Fibroblast of lung (primary cell): ENCODE measurements at places on chromosomes 12 and 14. TPM values are rescaled to one million over a fixed set of nuclear protein-coding genes. Genes with fewer than 3 reads are reported as not detected.

- H3K36me3 ChIP-seq = no peaks in the 10 kb centered on the region
- H3K4me1 ChIP-seq = no peaks in the 10 kb centered on the region
- H3K27ac ChIP-seq = no peak overlapping the region
- no peak overlapping the region for H3K4me3 ChIP-seq
- DNase-seq = no peak
Observed at GRCh38 chr14:96581902-96582301, 79.7 kb downstream of the PAPOLA start.

GRCh38 chr14:20836668-20837338, 34.2 kb upstream of the RNASE1 start:
- peak; percentile 5 for DNase-seq
- H3K27me3 ChIP-seq = no peaks in the 10 kb centered on the region
- no peaks in the 10 kb centered on the region for H3K4me1 ChIP-seq
- H3K27ac ChIP-seq = no peak overlapping the region

Gene KRT81
- not detected in 2 replicates for polyA plus RNA-seq

GRCh38 chr12:126337556-126338441, 1272.6 kb downstream of the AACS start:
- DNase-seq = peak; percentile 48
- H3K4me1 ChIP-seq = no peaks in the 10 kb centered on the region
- no peaks in the 10 kb centered on the region for H3K36me3 ChIP-seq
- no peak overlapping the region for H3K4me3 ChIP-seq

Gene FAM181A
- not detected in 2 replicates for polyA plus RNA-seq

Gene CARMIL3
- 0.11 TPM in 1 of 2 replicates, not detected in the other for polyA plus RNA-seq

- DNase-seq = no peak
- H3K27ac ChIP-seq = no peak overlapping the region
- no peaks in the 10 kb centered on the region for H3K27me3 ChIP-seq
- H3K36me3 ChIP-seq = no peaks in the 10 kb centered on the region
- H3K4me3 ChIP-seq = no peak overlapping the region
Observed at GRCh38 chr12:98110536-98110935, 404.9 kb upstream of the TMPO start.

- no peak for DNase-seq
- H3K4me1 ChIP-seq = no peaks in the 10 kb centered on the region
- no peaks in the 10 kb centered on the region for H3K36me3 ChIP-seq
- no peak overlapping the region for H3K4me3 ChIP-seq
- H3K27ac ChIP-seq = no peak overlapping the region
- no peaks in the 10 kb centered on the region for H3K27me3 ChIP-seq
Observed at GRCh38 chr14:95408731-95409476, 89.2 kb upstream of the CLMN start.

DNA sequence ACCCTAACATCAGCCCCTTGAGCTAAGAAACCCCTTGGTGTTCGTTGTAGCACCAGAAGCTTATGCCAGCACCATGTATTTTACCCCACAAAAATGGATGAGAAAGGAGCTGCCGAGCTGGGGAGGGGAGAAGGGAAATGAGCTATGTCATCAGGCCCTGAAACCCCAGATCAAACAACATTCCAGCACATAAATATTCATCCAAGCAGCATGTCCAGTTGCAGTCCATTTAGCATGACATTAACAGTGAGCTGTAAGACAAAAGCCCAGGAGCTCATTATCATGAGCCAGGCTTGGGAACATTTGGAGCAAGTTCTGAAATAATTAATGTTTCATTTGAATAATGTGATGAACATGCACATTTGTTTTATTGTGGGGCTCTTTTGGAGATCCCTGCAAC, 630.1 kb upstream of the TMEM132C start:
- H3K27ac ChIP-seq = no peak overlapping the region
- peak; percentile 67 for DNase-seq
- no peak overlapping the region for H3K4me3 ChIP-seq
- H3K36me3 ChIP-seq = no peaks in the 10 kb centered on the region

DNA sequence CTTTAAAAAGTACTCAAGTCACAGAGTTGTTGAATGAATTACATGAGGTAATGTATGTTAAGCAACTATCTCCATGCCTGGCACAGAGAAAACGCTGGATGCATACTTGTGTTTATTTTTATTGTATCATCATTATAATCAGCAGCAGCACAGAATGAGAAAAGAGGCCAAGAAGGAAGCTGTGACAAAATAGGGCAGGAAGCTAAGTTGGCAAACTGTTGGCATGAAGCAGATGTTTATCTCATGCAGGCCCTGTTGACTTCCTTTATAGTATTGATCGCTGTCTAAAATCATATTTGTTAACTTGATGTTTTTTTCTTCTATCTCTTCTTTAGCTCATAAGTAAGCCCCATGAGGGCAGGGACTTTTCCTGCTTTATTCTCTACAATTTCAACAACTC, 466.6 kb downstream of the TRHDE start:
- H3K27ac ChIP-seq = no peak overlapping the region
- H3K36me3 ChIP-seq = no peaks in the 10 kb centered on the region
- H3K4me3 ChIP-seq = no peak overlapping the region
- H3K4me1 ChIP-seq = no peaks in the 10 kb centered on the region
- H3K27me3 ChIP-seq = no peaks in the 10 kb centered on the region

DNA sequence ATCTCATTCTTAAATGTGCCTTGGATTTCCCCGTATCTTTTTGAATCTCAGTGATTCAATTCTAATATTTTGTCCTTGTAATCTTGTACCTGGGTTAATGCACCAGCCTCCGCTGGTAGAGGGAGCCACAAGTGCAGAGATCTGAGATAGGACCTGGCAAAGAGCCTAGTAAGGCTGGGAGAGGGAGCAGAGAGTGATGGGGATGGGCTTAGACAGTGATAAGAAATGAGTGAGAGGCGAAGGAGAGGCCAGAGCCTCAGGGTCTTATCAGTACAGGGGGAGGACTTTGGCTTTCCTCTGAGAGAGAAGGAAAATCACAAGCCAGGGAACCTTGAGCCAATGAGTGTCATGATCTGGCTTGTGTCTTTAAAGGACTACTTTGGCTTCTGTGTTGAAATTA, 30.5 kb upstream of the LMNTD1 start:
- peak; percentile 34 for DNase-seq
- no peaks in the 10 kb centered on the region for H3K36me3 ChIP-seq
- no peak overlapping the region for H3K4me3 ChIP-seq

GRCh38 chr12:26022043-26022442, 63.6 kb downstream of the RASSF8 start:
- H3K36me3 ChIP-seq = no peaks in the 10 kb centered on the region
- DNase-seq = no peak
- H3K27ac ChIP-seq = no peak overlapping the region
- H3K4me3 ChIP-seq = no peak overlapping the region

- H3K27ac ChIP-seq = no peak overlapping the region
- no peak for DNase-seq
- H3K36me3 ChIP-seq = no peaks in the 10 kb centered on the region
- H3K4me1 ChIP-seq = peaks cover 12% of the 10 kb centered on the region
Observed at GRCh38 chr14:102394717-102395375, 32.1 kb downstream of the TECPR2 start.

- peak; percentile 10 for DNase-seq
- no peaks in the 10 kb centered on the region for H3K27me3 ChIP-seq
- no peaks in the 10 kb centered on the region for H3K36me3 ChIP-seq
- H3K4me3 ChIP-seq = no peak overlapping the region
Observed at GRCh38 chr12:27733052-27733656, 22.5 kb downstream of the MRPS35 start.

Gene CCDC77
- polyA plus RNA-seq = 8.8 and 8.9 TPM in 2 replicates

Gene RPS26
- polyA plus RNA-seq = 739 and 1,779 TPM in 2 replicates

Gene TEX22
- 0.02 and 0.05 TPM in 2 replicates for polyA plus RNA-seq

DNA sequence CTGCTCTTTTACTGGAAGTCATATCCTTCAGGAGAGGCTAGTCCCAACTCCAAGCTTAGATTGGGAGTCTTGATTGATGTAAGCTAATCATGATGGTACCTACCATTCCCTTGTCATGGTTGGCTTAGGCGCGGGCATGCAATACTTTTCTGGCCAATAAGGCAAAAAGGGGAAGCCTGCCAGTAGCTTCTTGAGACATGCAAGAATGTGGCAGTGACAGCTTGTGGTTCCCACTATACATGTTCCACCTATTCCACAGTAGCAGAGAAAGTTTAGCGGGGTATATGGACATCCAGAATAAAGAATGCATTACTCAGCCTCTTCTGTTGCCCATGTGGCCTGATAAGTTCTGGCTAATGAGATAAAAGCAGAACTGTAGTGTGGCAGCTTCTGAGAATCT, 55.0 kb downstream of the AP5M1 start:
- no peaks in the 10 kb centered on the region for H3K36me3 ChIP-seq
- H3K27ac ChIP-seq = no peak overlapping the region
- H3K27me3 ChIP-seq = peaks cover 8% of the 10 kb centered on the region
- no peak for DNase-seq

- H3K4me3 ChIP-seq = no peak overlapping the region
- no peaks in the 10 kb centered on the region for H3K36me3 ChIP-seq
- no peaks in the 10 kb centered on the region for H3K27me3 ChIP-seq
- H3K27ac ChIP-seq = no peak overlapping the region
Observed at GRCh38 chr12:32568228-32568627, 110.9 kb upstream of the DNM1L start.

DNA sequence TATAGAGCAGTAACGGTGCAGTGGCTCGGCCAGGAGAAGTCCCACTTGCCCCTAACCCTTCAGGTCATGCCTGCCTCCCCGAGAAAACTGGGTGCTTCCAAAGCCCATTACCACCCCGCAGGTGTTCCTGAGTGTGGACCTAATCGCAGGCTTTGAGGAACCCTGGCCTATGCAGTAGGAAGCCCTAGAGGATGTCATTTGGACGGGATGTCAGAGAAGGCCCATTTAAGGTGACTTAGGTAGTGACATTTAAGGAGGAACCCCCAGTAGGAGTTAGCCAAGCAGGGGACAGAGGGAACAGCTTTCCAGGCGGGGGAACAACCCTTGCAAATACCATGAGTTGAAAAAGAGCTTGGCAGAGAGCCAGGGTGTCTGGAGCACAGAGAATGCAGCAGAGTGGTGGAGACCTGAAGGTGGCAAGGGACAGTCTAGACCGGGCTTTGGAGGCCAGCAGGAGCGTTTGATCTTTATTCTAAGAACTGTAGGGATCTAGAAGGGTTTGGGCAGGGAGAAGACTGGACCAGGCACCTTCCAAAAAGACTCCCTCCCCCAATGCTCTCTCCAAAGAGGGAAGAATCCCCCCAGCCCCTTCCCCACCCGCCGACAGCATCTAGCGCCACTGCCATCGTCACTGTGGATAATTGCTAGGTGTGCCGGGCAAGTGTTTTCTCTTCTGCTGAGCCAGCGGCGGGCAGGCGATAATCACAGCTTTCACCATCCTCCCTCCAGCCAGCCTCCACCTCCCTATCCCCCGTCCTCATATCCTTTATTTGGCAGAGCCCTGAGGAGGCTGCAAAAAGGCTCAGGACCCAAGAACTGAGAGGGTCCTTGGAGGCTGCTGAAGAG, 33.3 kb upstream of the BEGAIN start:
- no peak overlapping the region for H3K4me3 ChIP-seq
- no peaks in the 10 kb centered on the region for H3K4me1 ChIP-seq
- DNase-seq = no peak
- no peak overlapping the region for H3K27ac ChIP-seq
- no peaks in the 10 kb centered on the region for H3K36me3 ChIP-seq
